ENCODE measurements at places on chromosomes 2 and 18.

GRCh38 chr2:30428348-30428662 is 18.7 kb upstream of the LCLAT1 start:
- DNase-seq, result no peak

DNA sequence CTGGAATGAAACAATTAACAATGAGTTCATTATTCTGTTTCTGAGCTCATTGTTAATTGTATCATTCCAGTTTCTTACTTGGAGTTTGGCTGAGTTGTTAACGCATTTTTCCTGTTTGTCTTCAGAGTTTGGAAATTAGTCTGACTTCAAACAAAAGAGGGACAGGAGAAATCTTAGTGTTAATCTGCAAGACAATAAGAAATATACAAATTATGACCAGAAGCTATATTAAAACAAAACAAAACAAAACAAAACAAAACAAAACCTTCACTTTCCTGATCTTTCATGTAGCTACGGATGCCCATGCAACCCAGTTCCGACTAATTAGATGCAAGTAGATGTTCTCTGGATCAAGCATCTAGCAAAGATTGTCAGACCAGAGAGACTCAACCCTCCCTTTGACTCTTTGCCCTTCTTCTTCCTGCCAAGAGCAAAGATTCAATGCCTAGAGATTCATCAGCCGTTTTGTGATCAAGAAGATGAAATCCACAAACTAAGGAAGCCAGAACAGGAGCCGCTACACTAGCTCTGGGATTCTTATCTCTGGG is 686.2 kb upstream of the FSHR start:
- DNase-seq, result no peak

DNA sequence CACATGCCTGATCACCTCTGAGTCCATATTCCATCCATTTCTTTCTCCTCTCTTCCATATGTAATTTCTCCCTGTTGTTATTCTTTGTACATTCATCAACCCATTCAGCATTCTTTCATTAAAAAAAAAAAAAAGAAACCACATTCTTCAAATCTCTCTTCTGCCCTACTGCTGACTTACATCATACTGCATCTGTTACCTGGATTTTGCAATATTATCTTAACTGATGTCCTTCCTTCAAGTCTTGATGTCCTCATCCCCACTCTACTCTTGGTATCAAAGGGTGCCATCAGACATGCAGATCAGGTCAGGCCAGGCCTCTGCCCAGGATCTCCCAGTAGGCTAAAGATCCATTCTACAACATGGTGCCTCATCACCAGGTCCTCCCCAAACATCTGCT is 90.6 kb downstream of the SGPP2 start:
- no peak for DNase-seq

DNA sequence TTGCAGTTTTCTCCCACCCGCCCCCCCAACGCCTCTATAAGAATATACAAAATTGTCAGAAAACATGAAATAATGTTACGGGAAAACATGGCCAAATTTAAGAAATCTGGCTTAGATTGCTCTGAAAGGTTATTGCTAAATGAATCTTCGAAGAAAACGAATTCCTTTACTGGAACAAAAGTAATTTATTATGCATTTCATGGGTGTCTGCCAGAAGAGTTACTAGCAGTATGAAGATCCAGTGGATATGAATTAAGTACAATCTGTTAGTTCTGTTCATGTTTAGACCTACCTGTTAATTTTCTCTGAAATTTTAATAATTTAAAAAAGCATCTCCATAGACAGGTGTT is 21.9 kb downstream of the GATA6 start:
- DNase-seq, result no peak

- DNase-seq, result peak; percentile 21
These were observed 13.7 kb downstream of the FBLN7 start for GRCh38 chr2:112151701-112152440.

DNA sequence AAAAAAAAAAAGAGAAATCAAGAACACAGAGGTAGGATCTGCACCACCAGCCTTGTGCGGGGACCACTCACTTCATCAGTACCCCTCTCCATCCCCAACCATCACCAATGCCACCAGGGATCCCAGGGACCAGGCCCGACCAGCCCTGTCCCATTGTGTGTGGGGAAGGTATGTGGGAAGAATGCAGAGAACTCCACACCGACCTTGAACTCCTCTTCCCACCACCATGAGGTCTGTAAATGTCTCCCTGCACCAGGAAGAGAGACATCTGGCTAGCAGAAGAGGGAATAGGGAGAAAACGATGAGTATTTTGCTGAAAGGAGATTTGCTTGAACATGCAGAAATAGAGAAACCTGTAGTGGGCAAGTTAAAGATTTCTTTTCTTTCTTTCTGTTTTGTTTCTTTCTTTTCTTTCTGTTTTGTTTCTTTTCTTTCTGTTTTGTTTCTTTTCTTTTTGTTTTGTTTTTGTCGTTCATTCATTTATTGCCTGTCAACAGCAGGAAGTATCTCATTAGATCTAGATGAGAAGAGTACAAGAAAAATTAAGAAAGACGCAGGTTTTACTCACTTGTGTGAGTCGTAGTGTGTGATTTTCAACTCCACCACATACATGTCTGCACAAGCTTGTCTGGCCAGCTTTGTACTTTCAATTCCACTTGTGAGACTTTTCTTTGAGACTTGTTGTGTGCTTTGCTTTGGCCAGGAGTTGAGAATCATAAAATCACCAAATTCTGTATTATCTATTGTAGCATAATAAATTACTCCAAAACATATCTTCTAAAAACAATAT is 179.8 kb upstream of the HAAO start:
- no peak for DNase-seq

DNA sequence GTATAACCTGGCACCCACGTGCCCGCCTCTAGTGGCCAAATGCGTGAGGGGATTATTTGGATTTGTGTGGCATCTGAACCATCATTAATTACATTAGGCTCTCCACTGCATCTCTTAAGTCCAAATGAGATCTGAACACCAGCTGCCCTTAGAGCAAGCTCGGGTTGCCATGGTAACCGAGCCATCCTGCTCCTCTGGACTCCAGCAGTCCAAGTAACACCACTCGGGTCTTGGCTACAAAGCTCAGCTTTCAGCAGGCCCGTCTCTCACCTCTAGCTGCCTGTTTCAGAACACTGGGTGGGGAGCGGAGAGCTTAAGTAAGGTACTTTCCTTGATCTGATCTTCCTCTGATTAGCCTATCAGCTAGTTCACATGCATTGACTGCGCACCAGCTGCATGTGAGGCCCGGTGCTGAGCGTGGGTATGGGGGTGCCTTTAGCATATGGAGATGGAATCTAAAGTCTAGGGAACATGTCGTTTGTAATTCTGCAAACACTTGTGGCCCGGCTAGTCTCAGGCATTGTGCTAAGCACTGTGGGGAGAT is 14.1 kb upstream of the CYS1 start:
- no peak for DNase-seq

- DNase-seq, result no peak
These were observed 3.7 kb downstream of the TMSB10 start for GRCh38 chr2:84908948-84909713.

DNA sequence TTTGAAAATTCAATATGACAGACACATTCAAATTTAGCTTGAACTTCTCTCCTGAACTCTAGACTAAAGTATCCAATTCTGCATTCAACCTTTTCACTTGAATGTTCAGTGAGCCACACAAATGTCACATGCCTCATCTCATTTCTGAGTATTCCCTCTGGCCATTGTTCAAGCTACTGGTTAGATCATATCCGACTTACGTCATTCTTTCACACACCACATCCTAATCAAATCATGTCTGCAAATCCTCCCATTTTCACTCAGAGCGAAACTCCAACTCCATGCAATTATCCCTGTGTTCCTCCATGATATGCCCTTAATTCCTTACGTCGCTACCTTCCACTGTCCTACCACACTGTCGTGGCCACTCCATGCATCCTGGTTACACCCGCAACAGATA is 425.1 kb downstream of the CBLN2 start:
- no peak for DNase-seq

GRCh38 chr18:58596265-58596681 is 32.6 kb downstream of the ALPK2 start:
- no peak for DNase-seq

DNA sequence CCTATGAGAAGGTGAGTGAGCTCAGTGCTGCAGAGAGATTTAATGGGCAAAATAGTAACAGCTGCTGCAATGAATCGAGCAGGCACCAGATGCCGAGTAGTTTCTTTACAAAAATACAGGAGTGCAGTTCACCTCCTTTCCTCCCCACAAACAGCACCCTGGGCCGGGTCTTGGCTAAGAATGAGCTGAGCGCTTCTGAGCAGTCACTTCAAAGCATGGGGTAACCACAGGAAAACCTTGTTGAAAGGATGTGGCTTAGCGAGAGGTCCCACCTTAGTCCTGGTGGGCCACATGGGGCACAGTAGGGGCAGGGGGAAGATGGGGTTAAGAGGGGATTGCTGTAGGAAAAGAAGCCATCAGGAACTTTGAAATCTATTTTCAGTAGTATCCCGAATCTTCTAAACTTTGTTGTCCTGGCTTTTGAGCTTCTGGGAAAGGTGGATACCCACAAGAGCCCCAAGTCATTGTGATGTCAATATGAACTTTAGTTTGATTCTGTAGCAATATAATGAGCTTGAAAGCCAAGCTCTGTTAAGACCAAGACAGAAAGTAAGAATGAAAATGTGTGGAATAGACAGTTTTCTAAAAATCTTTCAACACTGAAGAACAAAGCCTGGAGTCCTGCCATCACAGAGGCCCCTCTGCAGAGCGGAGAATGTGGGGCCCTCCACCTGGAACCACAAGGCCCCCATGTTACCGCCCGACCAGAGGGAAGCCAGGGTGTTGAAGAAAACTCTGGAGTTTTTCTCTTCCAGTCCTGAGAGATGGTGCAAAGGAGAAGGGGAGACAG is 101.0 kb upstream of the ZNF236 start:
- DNase-seq, result no peak

DNA sequence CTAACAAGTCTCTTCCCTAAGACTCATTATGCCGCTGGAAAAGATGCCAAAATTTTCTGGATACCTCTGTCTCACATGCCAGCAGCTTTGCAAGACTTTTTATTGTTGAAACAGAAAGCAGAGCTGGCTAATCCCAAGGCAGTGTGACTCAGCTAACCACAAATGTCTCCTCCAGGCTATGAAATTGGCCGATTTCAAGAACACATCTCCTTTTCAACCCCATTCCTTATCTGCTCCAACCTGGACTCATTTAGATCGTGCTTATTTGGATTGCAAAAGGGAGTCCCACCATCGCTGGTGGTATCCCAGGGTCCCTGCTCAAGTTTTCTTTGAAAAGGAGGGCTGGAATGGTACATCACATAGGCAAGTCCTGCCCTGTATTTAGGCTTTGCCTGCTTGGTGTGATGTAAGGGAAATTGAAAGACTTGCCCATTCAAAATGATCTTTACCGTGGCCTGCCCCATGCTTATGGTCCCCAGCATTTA is 26.3 kb downstream of the DHRS9 start:
- no peak for DNase-seq

DNA sequence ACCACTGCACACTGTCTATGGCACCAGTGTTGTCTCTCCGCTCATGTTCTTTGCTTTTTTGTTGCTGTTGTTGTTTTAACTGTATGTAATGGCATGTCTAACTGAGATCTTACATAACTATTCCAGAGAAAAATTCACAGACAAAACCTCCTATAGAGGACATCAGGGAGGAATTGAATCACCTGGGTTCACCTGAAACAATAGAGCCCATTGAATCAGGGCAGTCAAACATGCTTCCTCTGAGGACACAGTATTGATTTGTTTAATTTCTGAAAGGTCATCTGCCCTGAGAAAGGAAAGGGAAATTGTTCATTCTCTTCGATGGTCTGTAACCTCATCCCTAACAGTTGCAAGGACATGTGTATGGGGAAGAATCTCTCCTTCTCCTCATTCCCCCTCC is 237.5 kb downstream of the SRBD1 start:
- DNase-seq, result no peak

DNA sequence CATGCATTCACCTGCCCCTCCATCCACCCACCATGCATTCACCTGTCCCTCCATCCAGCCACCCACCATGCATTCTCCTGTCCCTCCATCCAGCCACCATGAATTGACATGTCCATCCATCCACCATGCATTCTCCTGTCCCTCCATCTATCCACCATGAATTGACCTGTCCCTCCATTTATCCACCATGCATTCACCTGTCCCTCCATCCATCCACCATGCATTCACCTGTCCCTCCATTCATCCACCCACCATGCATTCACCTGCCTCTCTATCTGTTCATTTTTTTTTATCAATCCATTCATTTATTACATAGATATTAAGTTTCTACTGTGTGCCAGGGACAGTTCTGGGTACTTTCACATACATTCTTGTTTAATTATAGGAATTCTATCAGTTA is 69.2 kb downstream of the MYCN start:
- DNase-seq, result no peak

GRCh38 chr18:47032945-47033344 is 2.5 kb downstream of the ELOA2 start:
- no peak for DNase-seq

GRCh38 chr2:20666304-20667150 is at the start of gene GDF7:
Gene GDF7 (plus strand): TSS chr2:20667144. CDS start chr2:20667240, 96 bp downstream.
- DNase-seq, result peak; percentile 82

GRCh38 chr2:37366773-37367172 is 22.3 kb downstream of the QPCT start:
- no peak for DNase-seq

DNA sequence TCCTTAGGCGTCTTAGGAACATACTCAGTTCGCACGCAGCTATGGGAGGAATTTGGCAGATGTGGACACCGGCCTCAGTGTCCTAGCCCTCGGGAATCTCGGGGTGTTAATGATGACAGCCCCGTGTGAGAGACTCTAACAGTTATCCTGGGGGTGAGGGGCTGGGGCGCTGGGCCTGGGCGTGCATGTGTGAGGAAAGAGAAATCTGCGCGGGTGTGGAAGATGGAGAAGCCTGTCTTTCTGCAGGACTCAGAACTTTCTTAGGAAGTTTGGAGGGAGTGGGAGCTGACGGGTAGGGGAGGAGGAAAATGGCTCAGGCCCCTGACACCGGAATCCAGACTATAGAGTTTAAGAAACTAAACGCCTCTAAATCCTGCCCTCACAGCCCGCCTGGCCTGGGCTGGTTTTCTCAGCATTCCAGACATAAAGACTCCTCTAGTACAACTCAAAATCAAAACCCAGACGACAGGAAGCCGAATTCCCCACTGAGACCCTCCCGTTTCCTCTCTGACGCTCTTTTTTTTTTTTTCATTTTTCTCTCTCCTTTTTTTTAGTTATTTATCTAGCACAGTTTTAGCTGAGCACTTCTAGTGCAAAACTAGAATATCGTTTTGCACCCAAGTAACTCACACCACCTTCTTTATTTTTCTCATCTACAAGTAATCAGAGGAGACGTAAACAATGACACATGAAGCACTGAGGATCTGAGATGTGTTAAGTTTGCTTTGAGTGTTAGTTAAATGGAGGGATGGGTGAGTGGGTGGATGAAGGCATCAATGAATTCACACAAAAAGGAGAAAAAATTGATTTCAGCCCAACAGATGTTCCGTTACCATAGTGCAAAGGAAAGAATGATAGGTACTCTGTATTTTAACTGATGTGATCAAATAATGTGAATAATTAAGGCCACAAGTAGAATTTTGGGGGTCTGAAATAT is 1.2 kb upstream of the HAAO start:
- DNase-seq, result no peak
